Activated naive CD8-positive, alpha-beta T cell treated with anti-CD3 and anti-CD28 coated beads, Interleukin-2, amount 10 ng/mL, durations not matched to agents 7 days and 5 days (primary cell): ENCODE measurements at places on chromosomes 1 and 21.
A peak's percentile ranks its signal among the peaks of the same experiment; 100 is the strongest.

DNA sequence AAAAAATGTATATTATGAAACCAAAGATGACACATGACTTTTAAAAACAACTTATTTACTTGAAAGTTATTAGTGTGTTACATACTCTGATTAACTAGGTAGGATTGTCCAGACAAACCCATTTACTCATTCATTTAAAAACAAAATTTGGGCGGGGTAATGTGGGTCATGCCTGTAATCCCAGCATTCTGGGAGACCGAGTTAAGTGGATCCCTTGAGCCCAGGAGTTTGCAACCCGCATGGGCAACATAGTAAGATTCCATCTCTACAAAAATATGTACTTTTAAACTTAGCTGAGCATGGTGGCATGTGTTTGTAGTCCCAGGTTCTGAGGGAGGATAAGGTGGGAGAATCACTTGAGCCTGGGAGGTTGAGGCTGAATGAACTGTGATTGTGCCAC lies 1414.7 kb downstream of the PLA2G4A start:
- no peak for DNase-seq

- DNase-seq, result no peak
These were observed 56.7 kb downstream of the OVGP1 start for GRCh38 chr1:111370871-111371270.

GRCh38 chr1:11943619-11944018 lies 9.1 kb downstream of the PLOD1 start:
- DNase-seq, result no peak

DNA sequence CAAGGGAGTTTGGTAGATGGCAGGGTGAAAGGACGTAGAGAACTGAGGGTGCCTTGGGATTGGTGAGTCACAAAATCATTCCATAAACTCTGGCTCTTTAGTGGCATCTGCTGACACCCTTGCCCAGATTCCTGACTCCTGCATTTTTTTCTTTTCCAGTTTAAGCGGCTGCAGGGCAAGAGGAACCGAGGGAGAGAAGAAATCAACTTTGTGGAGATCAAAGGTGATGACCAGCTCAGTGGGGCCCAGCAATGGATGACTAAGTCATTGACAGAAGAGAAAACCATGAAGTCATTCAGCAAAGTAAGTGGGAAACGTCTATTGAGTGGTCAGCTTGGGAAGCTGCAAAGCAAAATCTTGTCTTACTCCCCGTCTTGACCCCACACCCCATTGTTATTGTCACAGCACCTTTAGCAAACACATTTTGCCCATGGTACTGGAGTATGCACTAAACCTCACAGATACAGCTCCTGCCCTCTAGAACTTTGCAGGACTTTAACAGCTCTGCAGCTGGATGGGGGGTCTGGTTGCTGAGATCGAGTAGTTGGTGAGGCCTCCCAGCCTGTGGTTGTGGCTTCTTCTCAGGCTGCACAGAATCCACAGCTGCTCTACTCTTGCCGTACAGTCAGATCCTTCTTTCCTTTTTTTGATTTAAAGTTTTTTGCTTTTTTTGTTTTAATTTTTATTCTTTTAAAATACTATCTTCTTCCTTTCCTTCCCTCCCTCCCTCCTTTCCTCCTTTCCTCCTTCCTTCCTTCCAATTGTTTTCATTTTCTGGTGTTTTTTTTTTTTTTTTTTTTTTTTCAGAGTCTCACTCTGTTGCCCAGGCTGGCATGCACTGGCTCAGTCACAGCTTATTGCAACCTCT lies 21.9 kb downstream of the SH2D2A start:
- DNase-seq, result no peak

GRCh38 chr1:222946436-222946835 lies 131.6 kb downstream of the DISP1 start:
- DNase-seq, result no peak

DNA sequence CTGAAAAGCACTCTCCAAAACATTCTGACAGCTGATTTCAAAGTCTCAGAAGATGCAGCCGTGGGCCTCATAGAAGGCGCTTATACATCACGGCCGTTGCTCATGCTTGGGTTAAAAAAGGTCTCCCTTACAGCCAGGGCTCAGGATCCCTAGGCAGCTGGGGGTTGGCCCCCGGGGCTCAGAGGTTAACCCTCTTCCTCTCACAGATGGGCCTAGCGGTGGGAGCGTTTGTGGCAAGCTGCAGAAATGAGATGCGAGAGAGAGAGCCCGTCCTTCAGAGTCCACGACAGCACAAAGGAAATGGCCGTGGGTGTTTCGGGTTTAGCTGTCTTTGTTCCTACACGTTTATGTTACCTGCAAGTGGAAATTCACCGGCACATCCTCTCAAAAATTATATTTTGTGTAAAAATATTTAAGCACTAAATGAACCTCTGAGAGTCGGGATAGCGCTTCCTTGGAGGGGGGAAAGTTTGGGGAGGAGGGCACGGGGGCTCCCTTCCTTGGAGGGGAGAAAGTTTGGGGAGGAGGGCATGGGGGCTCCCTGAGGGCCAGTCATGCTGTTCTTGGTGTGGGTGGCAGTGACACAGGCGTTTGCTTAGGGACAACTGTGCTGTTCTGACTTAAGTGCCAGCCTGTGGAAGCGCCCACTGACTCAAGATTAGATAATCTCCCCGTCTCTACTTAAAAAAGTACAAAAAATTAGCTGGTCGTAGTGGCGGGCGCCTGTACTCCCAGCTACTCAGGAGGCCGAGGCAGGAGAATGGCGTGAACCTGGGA lies 20.5 kb upstream of the PRDM15 start:
- peak; percentile 72 for DNase-seq

GRCh38 chr1:245000872-245001188 lies 136.5 kb upstream of the HNRNPU start:
- DNase-seq, result no peak

DNA sequence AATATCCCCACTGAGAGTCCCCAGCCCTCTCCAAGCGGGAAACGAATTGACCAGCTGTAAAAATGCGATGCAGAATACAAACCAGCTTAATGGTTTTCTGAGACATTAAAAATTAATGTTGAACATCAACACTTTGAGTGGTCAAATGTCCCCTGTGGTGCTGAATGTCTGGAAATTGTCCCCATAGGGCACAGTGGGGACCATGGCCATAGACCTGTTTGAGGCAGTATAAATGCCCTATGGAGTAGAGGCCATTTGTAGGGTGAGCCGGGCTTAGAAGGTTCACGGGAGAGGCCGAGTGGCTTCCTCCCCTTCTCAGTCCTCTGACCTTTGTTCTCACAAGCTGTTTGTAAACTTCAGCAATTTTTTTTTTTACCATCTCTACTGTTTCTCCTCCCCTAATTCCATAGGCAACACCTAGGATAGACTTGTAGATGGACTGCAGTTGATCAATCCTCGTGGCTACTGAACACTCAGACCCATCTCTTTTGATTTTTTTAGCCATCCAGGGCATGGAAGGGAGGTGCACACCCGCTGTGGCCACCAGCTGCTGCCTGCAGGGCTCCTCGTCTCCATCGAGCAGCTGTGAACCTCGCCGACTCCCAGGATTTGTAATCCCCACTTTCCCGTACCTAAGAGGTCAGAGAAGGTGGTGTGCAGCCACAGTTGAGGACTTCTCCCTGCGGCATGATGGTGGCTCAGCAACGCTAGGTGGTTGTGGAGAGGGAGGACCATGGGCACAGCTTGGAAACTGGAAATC lies 41.0 kb downstream of the KAZN start:
- no peak for DNase-seq

- DNase-seq, result no peak
These were observed 183.4 kb upstream of the C1orf174 start for GRCh38 chr1:4083231-4084047.

DNA sequence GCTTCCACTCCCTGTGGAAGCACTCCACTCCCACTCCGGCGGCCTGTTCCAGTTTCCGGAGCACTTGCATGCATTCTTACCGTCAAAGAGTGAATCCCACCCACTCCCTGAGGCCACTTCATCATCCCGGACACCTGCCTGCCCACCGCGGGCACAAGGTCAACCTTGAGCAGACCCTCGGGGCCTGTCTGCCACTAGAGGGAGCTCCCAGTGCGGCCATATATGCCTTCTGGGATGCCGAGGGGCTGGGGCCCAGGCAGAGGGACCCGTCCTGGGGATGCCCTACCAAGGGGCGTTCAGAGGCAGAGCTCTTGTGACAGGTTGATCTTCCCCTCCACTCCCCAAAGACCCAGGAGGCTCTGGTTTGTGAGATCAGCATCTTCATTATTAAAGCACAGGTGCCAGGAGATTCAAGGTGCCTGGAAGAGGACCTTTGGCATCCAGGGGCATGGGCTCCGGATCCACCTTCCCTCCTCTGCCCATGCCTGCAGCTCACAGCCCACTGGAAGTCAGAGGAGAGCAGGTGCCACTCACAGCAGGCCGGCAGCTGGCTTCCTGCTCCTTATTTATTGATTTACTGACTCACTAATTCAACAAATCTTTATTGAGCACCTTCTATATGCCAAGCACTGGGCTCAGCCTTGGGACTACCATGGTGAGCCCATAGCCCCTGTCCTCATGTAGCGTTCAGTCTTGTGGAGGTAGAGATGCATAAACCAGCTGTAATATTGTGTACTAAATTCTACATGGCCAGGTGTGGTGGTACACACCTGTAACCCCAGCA lies 47.3 kb downstream of the UBIAD1 start:
- peak; percentile 59 for DNase-seq

DNA sequence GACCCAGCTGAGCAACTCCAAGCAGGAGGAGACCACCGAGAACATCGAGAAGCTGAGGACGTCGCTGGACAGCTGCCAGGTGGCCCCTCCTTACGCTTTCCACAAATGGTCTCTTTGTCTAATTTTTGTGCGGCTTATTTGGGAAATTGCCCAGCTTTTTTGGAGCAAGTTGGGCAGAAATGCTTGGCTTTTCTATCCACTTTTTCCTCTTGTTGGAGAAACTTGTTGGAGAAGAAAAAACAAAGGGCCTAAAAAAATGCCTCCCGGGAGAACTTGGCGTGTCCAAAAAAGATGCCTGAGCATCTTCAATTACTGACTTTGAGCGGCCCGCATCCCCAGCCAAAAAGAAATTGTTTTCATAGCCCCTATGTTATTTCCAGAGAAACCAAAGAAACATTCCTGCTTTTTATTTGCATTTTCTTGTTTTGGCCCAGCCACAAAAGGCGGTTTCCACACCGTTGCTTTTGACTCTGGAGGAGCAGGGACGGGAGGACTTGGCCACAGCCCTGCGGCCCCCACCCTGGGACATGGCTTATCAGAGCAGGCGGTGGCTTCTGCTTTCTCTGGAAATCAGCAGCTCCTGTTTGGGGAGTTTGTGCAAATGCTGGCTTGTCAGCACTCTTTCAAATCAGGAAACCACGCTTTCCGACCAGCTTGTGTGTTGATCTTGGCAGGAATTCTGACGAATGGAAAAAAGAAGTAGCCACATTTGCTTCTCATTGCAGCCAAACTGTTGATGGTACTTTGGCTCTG lies 81.2 kb upstream of the EFHD2 start:
- no peak for DNase-seq

DNA sequence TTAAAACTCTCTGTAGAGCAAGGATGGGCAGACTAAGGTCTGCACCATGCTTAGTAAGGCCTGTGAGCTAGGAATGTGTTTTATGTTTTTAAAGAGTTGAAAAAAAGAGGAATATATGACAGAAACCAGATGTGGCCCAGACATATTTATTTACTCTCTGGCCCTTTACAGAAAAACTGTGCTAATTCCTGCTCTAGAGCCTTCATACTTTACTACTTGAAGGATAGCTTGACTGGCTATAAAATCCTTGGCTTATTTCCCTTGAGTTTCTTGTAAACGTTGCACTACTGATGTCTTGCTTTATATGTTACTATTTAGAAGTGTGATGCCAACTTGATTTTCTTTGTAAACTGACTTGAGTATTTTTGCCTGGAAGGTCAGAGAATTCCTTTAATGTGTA lies 33.5 kb downstream of the CTBS start:
- DNase-seq, result no peak

- DNase-seq, result no peak
These were observed 251.7 kb upstream of the DPYD start for GRCh38 chr1:98172578-98172977.

DNA sequence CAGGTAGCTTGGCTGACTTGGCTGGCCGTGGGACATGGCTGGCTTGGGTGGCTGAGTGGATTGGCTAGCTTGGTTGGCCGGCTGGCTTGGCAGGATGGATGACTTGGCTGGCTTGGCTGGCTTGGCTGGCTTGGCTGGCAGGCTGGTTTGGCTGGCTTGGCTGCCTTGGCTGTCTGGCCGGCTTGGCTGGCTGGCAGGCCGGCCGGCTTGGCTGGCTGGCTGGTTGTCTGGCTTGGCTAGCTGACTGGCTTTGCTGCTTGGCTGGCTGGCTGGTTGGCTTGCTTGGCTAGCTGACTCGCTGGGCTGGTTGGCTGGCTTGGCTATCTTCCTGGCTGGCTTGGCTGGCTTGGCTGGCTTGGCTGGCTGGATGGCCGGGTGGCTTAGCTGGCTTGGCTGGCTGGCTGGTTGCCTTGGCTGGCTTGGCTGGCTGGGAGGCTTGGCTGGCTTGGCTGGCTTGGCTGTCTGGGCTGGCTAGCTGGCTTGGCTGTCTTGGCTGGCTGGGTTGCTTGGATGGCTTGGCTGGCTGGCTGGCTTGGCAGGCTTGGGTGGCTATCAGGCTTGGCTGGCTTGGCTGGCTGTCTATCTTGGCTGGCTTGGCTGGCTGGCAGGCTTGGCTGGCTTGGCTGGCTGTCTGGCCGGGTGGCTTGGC lies 129.7 kb upstream of the FAM72C start:
- peak; percentile 30 for DNase-seq

GRCh38 chr1:3453203-3453761 lies 1.2 kb upstream of the ARHGEF16 start:
- peak; percentile 81 for DNase-seq

GRCh38 chr1:193979219-193979618 lies 792.8 kb upstream of the B3GALT2 start:
- DNase-seq, result no peak

- no peak for DNase-seq
These were observed 953.2 kb downstream of the BRINP3 start for GRCh38 chr1:189524501-189524900.

DNA sequence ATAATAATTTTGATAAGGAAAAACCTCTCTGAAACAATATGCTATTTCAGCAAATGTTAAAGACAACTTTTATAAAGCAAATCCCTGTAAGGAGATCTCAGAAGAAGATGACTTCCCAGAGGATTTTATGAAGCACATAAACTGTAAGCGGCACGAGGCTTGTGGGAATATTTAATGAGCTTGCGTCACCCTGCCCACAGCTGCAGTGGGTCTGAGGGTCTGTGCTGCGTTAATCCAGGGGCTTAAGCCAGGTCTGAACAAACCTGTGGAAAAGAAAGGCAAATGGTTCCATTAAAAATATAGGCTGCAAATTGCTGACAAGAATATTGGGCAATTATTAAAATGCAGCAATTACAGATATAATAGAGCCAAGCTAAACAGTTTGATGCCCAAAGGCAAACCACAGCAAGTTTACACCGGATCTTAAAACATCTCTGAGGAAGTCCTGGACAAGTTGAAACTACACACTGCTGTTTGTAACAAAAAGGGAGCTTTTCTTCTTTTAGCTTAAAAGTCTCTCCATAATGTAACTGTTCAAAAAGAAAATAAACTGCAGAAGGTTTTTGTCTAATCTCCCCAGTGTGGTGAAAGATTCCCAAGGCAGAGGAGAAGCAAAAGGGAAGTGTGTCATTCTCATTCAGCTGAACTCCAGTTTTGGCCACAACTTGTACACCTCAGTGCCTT lies 21.8 kb downstream of the TGFBR3 start:
- DNase-seq, result no peak

GRCh38 chr1:113451710-113452109 lies 61.4 kb downstream of the MAGI3 start:
- no peak for DNase-seq

- DNase-seq, result no peak
These were observed 207.0 kb downstream of the BARHL2 start for GRCh38 chr1:90510143-90510542.

- DNase-seq, result no peak
These were observed 25.9 kb downstream of the KIRREL1 start for GRCh38 chr1:158019171-158019868.

- DNase-seq, result no peak
These were observed 57.1 kb upstream of the PPP2R5A start for GRCh38 chr1:212228076-212228475.
